ENCODE measurements at places on chromosomes 13 and 19.

DNA sequence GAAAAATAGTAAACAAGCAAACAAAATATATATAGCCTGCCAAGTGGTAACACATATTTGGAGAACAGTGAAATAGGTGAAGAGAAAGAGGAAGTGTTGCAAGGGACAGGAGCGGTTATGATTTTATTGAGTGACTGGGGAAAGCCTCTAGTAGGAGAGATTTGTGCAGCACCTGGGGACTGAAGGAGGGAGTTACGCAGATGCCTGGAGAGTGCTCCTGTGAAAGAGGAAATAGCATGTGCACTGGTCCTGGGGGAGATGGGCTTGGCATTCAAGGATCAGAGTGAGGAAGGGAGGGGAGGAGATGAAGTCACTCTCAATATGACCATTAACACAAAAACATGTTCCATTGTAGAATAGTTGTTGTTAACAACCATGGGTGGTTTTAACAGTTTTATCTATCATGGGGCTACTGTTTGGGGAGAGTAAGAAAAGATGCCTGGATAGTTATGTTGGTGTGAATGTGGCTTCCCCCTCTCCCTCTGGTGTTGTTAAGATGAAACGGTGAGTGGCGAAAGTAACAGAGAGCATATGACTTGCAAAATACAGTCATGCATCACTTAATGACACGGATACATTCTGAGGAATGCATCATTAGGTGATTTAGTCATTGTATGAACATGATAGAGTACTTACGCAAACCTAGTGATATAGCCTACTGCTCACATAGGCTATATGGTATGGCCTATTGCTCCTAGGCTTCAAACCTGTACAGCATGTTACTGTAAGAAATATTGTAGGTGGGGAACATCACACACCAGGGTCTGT, 251.7 kb upstream of the ARGLU1 start:
- H3K4me1 ChIP-seq, result no peaks in the 10 kb centered on the region
- no peaks in the 10 kb centered on the region for H3K36me3 ChIP-seq
- no peak overlapping the region for H3K27ac ChIP-seq

GRCh38 chr19:42474743-42475142, 32.0 kb upstream of the CXCL17 start:
- H3K27me3 ChIP-seq, result peaks cover 18% of the 10 kb centered on the region
- no peaks in the 10 kb centered on the region for H3K4me1 ChIP-seq
- H3K27ac ChIP-seq, result no peak overlapping the region
- no peaks in the 10 kb centered on the region for H3K36me3 ChIP-seq
- DNase-seq, result no peak

GRCh38 chr13:20998649-20999415, 62.6 kb downstream of the LATS2 start:
- H3K27ac ChIP-seq, result no peak overlapping the region
- H3K4me3 ChIP-seq, result no peak overlapping the region
- H3K36me3 ChIP-seq, result no peaks in the 10 kb centered on the region
- no peak for DNase-seq
- H3K4me1 ChIP-seq, result peaks cover 13% of the 10 kb centered on the region
- no peaks in the 10 kb centered on the region for H3K27me3 ChIP-seq

DNA sequence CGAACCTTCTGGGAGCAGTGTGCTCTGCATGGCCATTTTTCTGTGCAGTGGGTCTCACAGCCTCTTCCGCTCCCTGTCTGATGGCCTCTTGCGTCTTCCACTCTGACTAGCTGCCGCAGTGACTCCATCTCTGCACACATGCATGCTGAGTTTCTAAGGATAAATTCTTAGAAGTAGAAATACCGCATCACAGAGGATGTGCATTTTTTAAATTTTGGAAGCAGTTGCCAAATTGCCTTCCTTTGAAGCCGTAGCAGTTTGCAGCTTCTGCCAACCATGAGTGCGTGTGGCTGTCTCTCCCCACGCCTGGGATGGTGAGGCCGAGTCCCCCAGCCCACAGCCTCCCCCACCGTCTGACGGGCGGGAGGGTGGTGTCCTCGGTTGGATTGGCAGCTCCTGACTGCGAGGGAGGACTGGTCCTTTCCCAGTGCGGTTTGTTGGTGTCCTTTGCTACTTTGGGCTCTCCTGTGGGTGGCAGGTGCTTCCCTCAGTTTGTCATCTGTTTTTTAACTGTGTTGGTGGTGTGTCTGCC, 9.8 kb downstream of the FZR1 start:
- peaks cover 22% of the 10 kb centered on the region for H3K36me3 ChIP-seq
- H3K27ac ChIP-seq, result no peak overlapping the region
- H3K27me3 ChIP-seq, result no peaks in the 10 kb centered on the region

GRCh38 chr19:41265395-41266153, 1.4 kb downstream of the HNRNPUL1 start:
- H3K27ac ChIP-seq, result peak overlapping the region; percentile 99
- peak; percentile 20 for DNase-seq
- H3K27me3 ChIP-seq, result no peaks in the 10 kb centered on the region
- peak overlapping the region; percentile 94 for H3K4me3 ChIP-seq
- H3K36me3 ChIP-seq, result peaks cover 42% of the 10 kb centered on the region

- no peak for DNase-seq
- H3K36me3 ChIP-seq, result no peaks in the 10 kb centered on the region
- H3K4me3 ChIP-seq, result no peak overlapping the region
- peaks cover 4% of the 10 kb centered on the region for H3K27me3 ChIP-seq
Measured at GRCh38 chr13:30679483-30680330, 55.6 kb upstream of the ALOX5AP start.

DNA sequence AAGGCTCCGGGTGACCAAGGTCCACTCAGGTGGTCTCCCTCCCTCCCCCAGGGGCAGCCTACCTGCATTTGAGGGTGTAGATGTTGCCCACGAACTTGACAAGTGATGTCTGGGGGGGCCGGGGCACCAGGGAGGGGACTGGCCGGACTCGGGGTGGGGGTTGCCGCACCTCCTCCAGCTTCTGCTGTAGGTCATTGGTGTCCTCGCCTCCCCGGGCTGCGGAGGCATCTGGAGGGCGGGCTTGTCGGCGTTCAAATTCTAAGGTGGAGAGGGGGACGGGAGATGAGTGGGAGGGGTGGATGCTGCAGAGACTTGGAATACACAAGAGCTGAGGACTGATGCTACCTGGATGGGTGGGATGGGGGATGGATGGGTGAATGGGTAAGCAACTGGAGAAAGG, 5.3 kb upstream of the AKAP8L start:
- H3K27ac ChIP-seq, result no peak overlapping the region
- DNase-seq, result no peak
- H3K27me3 ChIP-seq, result no peaks in the 10 kb centered on the region
- H3K4me3 ChIP-seq, result no peak overlapping the region
- peaks cover 67% of the 10 kb centered on the region for H3K36me3 ChIP-seq
